Myocyte (in vitro differentiated cells): ENCODE measurements at places on chromosomes 7 and 10. TPM values are rescaled to one million over a fixed set of nuclear protein-coding genes. Genes with fewer than 3 reads are reported as not detected.

DNA sequence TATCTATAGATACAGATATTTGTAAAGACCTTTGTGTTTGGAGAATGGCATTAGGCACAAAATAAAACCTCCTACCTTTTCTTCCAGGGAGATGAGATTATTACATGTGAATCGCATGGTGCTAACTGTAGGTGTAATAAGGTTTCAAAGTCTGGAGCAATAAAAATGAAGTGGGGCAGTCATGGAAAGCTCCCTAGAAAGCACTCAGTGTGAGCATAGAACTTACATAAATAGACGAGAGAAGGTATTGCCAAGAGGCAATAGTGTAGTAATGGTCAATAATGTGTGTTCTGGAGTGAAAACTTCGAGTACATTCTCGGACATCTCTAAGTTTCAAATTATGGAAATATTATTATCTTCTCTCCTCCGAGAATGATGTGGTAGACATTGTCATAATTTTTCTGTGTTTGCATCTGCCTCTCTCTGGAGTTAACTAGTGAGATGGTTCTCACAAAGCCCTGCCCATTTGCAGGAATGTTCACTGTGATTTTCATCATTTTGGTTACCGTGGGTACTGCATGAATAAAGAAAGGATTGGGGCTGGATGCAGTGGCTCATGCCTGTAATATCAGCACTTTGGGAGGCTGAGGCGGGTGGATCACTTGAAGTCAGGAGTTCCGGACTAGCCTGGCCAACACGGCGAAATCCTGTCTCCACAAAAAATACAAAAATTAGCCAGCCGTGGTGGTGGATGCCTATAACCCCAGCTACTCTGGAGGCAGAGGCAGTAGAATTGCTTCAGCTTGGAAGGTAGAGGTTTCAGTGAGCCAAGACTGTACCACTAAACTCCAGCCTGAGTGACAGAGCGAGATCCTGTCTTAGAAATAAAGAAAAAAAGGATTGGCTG lies 10.6 kb downstream of the VIM start:
- peak; percentile 62 for DNase-seq

GRCh38 chr10:96073722-96074121 lies 30.3 kb downstream of the CCNJ start:
- DNase-seq = peak; percentile 22

DNA sequence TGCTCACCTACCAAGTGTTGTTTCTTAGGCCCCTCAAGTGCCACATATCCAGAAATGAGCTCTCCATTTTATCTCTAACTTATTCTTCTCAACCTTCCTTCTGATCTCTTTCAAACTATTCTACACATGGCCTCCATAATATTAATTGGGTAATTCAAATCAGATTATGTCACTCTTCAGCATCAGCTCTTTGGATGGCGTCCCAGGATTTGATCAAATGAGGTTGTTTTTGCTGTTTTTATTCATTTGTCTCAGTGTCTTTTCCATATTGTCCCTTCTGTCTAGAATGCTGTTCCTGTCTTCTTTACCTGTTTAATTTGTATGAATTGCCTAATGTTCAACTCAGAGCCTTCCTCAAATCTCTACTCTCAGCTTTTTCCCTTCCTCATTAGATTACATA lies 234.6 kb upstream of the CXCL12 start:
- no peak for DNase-seq

GRCh38 chr7:127769696-127770400 lies 117.9 kb downstream of the SND1 start:
- DNase-seq = no peak

GRCh38 chr10:23886355-23886754 lies 322.6 kb upstream of the KIAA1217 start:
- DNase-seq = no peak

DNA sequence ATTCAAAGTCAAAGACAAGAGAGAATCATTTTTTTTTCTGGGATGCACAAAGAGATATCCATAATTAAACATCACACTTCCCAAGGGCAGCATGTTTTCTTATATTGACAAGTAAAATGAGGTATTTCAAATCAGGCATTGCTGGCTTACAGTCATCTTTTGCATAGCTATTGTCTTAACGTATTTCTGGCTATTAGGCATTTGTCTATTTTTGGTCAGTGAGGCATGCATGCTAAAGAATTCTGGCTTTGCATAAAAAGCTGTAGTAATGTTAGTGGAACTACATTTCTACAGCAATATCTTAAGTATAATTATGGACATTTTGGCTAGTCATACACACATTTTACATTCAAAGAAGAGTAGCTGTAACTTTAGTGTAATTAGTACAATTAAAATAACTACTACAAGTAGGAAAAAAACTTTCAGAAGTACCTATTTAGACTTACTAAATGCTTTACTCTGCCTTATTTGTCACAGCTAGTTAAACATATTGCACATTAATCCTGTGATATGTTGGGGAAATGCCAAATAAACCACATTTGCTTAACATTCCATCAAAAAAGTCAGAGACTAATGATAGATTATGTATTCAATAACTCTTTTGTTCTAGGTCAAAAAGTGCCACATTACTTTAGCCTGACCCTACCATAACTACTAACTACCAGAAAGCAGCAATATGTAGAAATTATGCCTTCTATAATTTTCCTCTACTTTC lies 76.4 kb downstream of the RELN start:
- no peak for DNase-seq

GRCh38 chr7:29567174-29567573 lies 3.5 kb downstream of the PRR15 start:
- DNase-seq = no peak

DNA sequence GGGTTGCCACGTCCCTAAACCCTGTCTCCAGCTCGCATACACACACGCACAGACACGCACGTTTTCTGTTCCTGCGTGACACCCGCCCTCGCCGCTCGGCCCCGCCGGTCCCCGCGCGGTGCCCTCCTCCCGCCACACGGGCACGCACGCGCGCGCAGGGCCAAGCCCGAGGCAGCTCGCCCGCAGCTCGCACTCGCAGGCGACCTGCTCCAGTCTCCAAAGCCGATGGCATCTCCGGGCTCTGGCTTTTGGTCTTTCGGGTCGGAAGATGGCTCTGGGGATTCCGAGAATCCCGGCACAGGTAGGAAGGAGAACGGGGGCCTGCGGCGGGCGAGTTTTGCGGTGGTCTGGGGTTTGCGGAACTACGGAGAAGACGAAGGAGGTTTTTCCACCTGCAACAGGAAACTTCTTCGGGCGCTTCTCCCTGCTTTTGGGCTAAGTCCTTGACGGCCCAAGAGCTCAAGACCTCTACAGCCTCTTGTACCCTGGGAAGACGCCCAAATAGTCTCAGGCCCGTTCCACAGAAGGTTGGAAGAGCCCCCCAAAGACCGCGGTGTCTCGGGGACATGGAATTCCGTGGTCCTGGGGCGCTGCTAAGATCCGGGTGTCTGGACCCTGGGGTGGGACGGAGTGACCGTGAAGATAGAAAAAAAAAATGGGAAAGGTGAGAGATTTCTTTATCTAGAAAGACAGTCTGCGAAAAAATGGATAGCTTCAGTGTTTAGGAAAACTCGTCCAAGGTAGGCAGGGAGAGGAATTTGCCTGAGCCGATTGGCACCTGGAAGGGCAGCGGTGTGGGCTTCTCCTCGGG lies at the start of gene GAD2:
Gene GAD2, plus strand, starts transcription at position 190 of the 811 bp plus-strand sequence. Its CDS starts 36 bp downstream, at position 226.
- no peak for DNase-seq

GRCh38 chr7:116863936-116864500 lies 1.6 kb downstream of the CAPZA2 start:
- no peak for DNase-seq

DNA sequence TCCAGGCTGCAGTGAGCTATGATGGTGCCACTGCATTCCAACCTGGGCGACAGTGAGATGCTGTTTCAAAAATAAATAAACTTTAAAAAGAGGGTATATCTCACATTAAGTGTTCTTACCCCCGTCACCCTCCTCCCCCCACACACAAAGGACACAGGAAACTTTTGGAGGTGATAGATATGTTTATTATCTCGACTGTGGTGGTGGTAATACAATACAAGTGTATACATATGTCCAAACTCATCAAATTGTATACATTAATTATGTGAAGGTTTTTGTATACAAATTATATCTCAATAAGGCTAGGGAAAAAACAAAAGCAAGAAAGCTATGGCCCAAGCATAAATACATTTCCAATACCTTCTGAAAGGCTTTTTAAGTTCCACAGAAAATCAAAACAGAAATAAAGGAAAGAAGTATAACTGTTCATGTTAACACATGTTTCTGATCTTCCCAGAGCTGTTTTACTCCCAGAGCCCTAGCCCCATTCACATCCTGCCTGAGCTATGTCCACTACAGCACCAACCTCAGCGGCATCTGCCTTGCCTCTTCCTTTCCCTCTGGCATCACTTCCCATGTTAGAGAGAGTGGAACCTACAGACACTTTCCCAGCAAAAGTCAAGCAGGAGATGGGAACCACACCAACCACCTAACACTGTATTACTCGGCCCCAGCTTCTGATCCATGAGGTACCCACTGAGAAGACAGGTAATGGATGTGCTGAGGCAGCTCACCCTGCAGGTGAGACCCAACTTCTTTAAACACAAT lies 48.1 kb downstream of the SGMS1 start:
- DNase-seq = no peak

- peak; percentile 87 for DNase-seq
Observed at GRCh38 chr7:39271402-39271801, 293.7 kb downstream of the POU6F2 start.

- peak; percentile 46 for DNase-seq
Observed at GRCh38 chr7:2610898-2611297, 20.9 kb upstream of the TTYH3 start.

DNA sequence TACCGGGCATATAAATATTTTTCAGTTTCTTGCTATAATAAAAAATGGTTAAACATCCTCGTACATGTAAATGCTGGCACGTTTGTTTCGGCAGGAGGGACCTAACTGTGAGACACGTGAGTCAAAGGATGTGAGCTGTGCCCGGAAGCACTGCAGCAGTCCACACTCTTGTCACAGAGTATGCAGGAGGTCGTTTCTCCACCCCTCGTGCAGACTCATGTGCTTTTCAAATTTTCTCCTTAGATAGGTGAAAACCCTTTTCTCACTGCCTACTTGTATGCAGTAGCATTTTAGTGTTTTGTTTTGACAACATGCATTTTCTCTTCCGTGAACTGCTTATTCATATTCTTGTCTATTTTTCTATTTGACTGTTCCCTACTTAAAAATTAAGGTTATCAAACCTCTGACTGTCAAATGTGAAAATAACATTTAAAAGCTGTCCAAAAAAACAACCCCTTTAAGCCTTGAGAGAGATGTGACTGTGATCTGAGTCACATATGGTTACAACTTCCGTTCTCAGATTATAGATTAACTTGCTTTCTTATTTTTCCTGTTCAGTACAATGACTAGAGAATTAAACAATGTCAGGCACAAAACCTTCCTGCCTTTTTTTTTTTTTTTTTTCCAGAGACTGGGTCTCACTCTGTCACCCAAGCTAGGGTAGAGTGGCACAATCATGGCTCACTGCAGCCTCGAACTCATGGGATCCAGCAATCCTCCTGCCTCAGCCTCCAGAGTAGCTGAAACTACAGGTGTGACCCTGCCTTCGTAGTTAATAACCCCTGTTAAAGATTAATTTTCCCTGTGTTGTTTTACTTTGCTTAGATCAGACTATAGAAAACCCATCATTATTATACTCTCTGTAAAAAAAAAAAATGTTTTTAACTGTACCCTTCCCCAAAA lies 45.1 kb downstream of the DPY19L1 start:
- no peak for DNase-seq

GRCh38 chr10:69056129-69056528 lies 31.8 kb upstream of the SRGN start:
- DNase-seq = no peak

DNA sequence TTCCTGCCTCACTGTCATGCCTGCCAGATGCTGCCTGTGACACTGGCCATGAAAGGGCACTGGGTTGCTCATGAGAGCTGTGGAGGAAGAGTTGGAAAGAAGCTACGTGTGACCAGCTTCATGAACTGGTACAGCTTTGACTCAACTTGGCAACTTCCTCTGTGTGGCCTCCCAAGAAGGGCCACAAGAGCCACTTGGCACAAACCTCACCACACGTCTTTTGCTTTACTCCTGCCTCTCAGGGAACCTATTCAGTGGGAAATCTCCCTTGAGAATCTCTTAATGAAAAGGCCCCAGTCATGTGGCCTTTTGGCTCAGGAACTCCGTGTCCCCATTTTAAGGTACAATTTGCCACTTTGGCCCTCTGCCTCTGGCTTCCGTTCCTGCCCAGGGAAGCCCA lies 54.5 kb downstream of the FRMD4A start:
- DNase-seq = no peak

DNA sequence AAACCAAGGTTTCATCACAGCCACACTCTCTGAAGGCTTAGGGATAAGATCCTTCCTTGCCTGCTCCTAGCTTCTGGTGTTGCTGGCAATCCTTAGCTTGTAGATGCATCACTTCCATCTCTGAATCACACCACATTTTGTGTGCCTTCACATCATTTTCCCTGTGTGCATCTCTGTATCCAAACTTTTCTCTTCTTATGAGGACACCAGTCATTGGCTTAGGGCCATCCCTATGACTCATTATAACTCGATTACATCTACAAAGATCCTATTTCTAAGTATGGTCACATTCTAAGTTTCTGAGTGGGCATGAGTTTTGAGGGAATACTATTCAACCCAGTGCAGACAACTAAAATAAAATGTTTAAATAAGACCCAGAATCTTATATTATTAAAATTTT lies 121.7 kb downstream of the C7orf25 start:
- DNase-seq = peak; percentile 8

GRCh38 chr7:45033261-45033930 lies 33.4 kb downstream of the CCM2 start:
- peak; percentile 31 for DNase-seq

DNA sequence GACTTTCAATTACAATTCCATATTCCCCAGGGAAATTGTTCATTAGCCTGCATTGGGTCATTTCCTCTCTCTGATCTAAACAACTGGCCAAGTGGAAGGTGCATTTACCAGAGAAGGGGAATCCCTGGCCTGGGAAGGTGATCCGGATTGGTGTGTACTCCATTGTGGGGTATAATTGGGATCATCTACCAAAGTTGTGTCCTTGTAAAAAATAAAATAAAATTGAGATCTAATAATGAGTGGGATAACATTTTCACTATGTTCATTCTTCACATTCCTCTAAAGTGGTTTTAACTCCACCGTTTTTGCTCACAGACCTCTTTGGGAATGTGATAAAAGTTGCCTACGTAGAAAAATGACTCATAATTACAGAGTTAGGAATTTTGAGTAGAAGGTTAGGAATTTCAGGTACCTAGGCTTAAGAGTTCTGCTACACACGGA lies 22.8 kb downstream of the ARL5B start:
- no peak for DNase-seq

DNA sequence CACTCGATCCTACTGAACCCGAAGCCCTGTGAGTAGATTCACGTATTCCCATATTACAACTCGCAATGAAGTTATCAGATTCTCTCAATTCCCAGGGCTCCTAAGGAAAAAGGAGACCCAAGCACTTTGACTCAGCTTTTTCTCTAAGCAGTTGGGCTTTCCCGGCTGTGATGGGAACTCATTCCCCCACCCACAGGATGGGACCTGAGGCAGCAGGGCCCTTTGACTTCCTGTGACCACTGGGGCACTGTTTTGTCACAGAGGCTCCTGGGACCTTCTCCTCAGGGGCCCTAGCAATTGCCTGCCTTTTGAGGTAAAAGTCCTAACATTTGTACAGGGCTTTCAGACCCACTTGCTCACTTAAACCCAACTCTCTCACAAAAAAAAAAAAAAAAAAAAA lies 122.8 kb upstream of the PDLIM1 start:
- DNase-seq = no peak

Gene ITIH2
- not detected in 2 replicates for total RNA-seq

Gene NPTX2
- 121 and 170 TPM in 2 replicates for total RNA-seq

Gene TRPV5
- not detected in 2 replicates for total RNA-seq

Gene MDFIC
- 82.2 and 87.9 TPM in 2 replicates for total RNA-seq

Gene DRGX
- total RNA-seq = not detected in 2 replicates

Gene EPHA1
- total RNA-seq = not detected in 2 replicates

Gene PALD1
- 0.21 and 0.31 TPM in 2 replicates for total RNA-seq

Gene VIPR2
- total RNA-seq = not detected in 2 replicates

Gene OR9A2
- not detected in 2 replicates for total RNA-seq
